WTC11 (cell line): ENCODE measurements at places on chromosomes 13 and 19.
A peak's percentile ranks its signal among the peaks of the same experiment; 100 is the strongest.

DNA sequence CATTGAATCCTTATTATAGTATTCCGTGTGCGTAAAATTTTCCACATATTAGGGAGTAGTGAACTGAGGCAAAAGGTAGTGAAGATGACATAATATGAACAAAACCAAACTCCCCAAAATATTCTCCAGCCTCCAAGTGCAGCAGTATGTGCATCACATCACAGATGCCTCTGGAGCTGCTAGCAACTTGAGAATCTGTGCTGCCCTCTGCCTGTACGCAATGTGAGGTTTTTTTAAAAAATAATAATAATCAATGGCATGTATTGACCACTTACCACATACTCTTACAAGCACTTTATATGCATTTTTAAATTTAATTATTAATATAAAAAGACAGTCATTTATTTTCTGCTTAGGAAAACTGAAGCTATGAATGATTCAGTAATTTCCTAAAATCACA lies 583.0 kb upstream of the SPRY2 start:
- peak; percentile 12 for DNase-seq

GRCh38 chr19:4689403-4689802 lies 19.3 kb upstream of the MYDGF start:
- DNase-seq, result no peak

- no peak for DNase-seq
These were observed 23.0 kb upstream of the SGCG start for GRCh38 chr13:23157781-23158180.

DNA sequence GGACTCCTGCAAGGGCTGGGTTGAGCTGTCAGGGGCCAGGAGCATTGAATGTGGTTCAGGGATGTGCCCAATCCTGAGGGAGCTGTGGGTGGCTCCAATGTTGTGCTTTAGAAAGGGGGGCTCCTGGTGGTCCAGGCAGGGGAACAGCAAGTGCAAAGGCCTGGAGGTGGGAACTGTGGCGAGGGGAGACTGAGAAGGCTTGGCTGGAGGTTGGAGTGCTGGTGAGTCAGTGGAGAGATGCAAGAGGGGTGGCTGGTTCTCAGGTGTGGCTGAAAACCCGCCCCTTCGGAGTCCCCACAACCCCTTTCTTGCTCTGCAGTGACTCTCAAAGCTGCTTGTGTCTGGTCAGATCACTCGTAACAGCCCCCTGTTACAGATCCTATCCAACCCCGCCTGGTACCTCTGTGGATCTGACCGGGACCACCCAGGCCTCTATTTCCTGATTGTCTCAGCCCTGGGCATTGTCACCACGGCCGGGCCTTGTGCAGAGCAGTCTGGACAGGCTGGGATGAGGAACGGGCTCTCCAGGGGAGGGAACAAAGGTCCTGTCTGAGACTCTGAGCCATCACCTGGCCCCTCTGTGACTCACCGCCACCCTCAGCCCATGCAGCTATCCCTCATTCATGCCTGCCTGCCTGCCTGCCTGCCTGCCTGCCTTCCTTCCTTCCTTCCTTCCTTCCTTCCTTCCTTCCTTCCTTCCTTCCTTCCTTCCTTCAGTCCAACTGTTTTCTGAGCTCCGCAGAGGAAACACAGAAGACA lies 1.4 kb upstream of the KCNN1 start:
- no peak for DNase-seq

DNA sequence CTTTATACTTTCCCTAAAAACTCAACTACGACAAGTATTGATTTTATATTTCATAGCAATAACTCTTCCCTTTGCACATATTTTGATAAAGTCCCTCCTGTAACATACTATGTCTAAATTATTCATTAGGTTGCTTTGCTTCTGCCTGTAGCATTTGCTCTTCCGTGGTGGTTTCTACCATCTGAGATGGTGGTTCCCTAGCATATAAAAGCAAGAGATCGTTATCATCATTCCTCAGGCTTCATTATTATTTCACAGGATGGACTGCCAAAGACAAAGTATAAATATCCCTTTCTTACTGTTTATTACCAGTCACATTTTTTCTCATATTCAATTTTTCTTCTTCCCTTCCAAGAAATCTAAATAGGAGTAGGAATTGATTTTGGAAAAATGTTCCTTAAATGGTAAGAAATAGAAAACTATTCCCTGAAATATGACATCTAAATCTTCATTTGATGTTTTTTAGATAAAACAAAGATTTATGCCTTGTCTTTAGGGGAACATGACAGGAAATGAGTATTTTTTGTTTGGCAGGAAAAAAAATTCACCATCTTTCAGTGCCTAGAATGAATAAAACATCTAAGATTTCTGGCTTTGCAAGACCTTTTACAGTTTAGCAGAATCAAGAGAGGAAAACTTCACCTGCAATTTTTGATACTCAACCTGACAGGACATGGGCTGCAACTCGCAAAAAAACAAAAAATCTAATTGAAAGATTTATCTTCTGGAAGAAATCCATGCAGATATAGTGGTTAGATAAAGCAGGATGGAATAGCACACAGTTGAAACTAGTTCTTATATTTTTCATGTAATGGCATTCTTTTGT lies 340.0 kb downstream of the SPRY2 start:
- DNase-seq, result no peak

GRCh38 chr19:50024719-50025021 lies 502 bp downstream of the VRK3 start:
- DNase-seq, result no peak
